ENCODE measurements at places on chromosomes 5 and 9.

- no peak for DNase-seq
These were observed 397.5 kb downstream of the IRX2 start for GRCh38 chr5:2353871-2354440.

- no peak for DNase-seq
These were observed 35.1 kb downstream of the CEMIP2 start for GRCh38 chr9:71733176-71733575.

DNA sequence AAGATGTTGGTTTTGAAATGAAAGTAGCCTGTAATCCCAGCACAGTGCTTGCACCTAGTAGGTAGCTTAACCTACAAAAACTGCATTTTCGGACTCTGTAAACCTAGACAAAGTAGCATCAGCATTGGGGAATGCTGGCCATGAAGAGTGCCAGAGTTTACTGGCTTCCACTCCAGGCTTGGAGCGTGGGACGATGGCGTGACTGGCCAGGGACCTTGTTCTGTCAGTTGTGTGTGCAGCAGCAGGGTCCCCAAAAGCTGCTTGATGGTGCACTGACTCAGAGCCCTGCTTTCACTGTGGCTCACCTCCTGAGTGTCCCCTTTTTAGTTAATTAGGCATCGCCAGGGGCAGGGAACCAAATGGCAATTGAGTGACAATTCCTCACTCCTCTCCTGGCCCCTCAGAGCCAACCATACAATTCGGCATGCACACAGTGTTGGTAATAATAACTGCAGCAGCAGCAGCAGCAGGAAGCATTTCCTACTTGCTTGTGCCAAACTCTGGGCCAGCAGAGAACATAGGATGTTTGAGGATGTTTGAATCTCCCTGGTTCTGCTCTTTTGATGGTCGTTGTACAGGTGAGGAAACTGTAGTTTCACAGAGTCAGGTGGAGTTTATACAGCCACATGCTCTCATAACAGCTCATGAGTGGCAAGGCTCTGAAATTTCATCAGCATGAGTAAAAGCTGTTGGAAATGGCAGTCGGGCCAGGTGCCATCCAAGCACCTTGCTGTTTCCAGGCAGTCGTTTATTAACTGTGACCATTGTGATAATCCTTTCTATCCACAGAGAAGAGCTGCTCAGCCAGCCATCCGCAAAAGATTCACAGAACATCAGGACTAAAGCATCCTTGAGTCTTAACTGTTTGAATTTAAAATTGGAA lies 4.2 kb downstream of the UBE2QL1 start:
- no peak for DNase-seq

DNA sequence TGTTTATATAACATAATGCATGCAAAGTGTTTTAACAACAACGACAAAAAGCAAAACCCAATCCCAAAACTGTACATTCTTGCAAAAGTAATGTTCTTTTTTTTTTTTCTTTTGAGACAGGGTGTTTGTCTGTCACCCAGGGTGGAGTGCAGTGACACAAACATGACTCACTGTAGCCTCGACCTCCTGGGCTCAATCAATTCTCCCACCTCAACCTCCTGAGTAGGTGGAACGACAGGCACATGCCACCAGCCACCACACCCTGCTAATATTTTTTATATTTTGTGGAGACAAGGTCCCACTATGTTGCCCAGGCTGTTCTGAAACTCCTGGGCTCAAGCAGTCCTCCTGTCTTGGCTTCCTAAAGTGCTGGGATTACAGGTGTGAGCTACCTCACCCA lies 13.6 kb upstream of the HAVCR1 start:
- no peak for DNase-seq

DNA sequence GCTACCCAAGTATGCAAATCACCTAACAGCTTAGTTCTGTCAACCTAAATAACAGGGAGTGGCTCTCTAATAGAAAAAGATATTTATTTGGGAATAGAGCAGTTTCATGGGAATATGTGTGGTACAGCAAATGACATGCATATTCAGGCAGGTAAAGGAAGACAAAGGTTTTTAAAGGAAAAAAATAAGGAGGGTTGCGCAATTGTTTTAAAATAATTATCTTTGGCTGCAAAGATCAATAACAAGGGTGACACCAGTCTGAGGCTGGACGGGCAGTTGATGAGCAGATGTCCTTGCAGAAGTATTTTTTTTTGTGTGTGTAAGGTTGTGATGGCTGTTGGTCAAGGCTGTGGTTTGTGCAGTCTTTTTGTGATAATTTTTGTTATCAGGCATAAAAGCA lies 332.0 kb downstream of the ARHGEF28 start:
- DNase-seq, result no peak

DNA sequence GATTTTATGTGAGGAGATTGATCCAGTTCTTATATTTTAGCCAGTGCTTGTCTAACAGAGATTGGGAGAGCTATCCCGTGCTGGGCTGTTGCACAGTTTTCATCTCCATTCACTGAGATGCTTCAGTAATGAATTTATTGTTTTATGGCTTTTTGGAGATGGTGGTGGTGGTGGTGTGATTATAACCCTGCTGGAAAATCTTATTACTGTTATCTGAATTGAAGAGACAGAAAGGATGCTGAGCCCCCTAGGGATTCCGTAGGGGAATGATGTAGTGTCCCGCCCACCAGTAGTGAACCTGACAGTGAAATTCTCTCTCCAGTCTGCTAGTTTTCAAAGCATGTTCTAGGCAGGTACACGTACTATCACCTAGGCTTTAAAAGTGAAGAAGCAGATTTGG lies 1.9 kb downstream of the RAI14 start:
- DNase-seq, result no peak

- DNase-seq, result no peak
These were observed 10.9 kb downstream of the PLPP7 start for GRCh38 chr9:131300444-131300843.

GRCh38 chr5:89277816-89278215 lies 394.8 kb upstream of the MEF2C start:
- no peak for DNase-seq
